Aorta (tissue), 5 donors: ENCODE measurements at places on chromosomes 11 and 22. TPM values are rescaled to one million over a fixed set of nuclear protein-coding genes. Genes with fewer than 3 reads are reported as not detected.

GRCh38 chr11:77135069-77135468, 7.0 kb downstream of the MYO7A start:
- DNase-seq: no peak

DNA sequence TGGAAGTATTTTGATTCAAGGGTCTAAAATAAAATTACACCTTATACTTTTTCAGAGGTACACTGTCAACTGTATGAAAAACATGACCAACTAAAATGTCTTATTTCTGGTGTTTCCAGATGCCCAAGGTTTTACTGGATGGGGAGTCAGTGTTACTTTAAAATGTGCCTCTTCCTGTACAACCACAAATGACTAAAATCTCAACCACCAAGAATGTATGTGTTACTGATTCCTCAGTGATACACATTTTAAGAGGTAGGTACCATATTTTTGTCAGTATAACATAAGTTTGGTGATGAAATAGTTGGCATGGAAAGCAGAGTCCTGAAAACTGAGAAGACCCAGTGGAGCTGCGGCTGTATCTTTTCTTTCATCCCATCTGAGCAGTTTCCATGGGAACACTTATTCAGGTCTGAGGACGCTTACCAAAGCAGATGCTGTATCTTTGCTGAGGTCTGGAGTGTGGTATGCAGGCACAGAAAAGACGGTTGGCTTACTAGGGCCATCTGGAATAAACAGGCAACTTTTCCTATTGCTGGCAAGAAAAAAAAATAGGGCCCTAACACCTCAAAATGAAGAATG, 21.2 kb upstream of the TP53AIP1 start:
- DNase-seq: no peak

GRCh38 chr11:69131644-69132300, 24.0 kb upstream of the SMIM38 start:
- no peak for DNase-seq

GRCh38 chr11:2424811-2425495, 19.4 kb downstream of the TRPM5 start:
- DNase-seq: no peak

DNA sequence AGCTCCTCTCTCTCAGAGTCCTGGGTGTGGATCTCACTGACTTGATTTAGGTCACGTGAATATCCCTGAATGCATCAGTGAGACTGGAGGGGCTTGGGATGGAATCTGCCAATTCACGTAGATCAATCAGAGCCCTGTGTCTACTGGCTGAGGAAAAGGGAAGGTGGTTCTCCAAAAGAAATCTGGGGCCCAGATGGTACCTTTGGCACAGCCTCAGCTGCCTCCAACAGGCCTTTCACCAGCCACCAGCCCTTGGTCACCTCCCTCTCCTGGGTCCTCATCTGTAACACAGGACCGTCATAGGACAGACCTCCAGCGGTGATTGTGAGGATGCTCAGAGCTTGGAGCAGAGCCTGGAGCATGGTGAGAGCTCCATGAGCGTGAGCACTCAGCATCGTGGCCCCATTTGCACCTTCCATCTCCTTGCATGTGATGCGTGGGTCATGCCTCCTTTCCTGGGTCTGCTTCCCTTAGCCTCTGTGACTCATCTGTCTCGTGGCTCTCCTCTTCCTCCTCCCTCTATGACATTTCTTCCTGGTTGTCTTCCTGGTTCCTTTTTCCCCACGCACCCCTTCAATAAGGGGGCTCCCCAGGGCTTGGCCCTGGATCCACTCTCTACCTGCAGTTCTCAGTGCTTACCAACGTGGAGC, 7.5 kb upstream of the MIEF1 start:
- DNase-seq: no peak

- peak; percentile 84 for DNase-seq
Measured at GRCh38 chr11:9264316-9265210, 587 bp downstream of the DENND5A start.

DNA sequence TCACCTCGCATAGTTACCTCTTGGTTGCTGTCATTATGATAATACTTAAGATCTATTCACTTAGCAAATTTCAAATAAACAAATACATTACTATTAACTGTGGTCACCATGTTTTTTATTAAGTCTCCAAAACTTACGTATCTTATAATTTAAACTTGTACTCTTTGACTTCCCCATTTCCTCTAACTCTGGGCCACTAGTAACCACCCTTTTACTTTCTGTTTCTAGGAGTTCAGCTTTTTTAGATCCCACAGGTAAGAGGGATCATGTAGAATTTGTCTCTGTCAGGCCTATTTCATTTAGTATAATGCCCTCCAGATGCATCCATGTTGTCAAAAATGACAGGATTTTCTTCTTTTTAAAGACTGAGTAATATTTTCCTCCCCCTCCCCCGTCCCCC, 212.4 kb upstream of the C11orf87 start:
- no peak for DNase-seq

- DNase-seq: peak; percentile 67
Measured at GRCh38 chr11:44972746-44973435, 22.2 kb upstream of the TP53I11 start.

- DNase-seq: no peak
Measured at GRCh38 chr11:100876815-100877520, 189.9 kb downstream of the ARHGAP42 start.

DNA sequence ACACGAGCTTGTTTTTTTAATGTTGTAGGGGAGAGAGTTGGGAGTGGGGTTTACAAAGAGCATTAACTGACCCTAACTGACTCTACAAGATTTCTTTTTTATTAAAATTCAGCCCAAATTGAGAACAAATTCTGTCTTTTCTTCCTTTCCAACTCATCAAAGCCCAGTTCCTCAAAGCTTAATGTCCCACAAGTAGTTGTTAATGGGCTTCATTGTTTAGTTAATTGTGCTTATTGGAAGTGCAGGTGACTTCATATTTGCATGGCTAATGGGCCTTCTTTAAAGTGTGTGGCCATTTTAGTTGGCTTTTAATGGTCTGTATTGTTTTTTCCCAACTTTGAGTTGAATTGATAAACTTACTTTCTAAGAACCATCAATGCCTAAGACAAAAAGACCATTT, 39.8 kb downstream of the MPPED2 start:
- no peak for DNase-seq

DNA sequence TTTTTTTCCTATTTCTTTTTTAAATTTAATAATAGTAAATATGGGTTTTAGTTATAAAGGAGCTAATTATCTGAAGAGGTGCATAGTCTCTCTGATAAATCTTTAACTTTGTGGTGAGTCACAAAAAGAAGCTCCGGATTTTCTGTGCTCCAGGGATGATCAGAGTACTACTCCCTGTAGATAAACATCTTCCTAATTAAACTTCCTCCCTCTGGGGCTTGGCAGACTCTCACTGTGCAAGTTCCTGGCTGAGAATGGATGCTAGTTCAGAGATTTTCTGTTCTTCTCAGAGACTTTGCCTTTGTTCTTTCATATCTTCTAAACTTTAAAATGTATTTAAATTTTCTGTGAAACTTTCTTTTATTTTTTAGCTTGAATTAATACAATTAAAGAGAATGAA, at the start of gene OR10G7:
Gene OR10G7, minus strand, starts transcription at position 72 of the 400 bp plus-strand sequence. CDS start 2,324 bp downstream, outside the sequence.
- no peak for DNase-seq

DNA sequence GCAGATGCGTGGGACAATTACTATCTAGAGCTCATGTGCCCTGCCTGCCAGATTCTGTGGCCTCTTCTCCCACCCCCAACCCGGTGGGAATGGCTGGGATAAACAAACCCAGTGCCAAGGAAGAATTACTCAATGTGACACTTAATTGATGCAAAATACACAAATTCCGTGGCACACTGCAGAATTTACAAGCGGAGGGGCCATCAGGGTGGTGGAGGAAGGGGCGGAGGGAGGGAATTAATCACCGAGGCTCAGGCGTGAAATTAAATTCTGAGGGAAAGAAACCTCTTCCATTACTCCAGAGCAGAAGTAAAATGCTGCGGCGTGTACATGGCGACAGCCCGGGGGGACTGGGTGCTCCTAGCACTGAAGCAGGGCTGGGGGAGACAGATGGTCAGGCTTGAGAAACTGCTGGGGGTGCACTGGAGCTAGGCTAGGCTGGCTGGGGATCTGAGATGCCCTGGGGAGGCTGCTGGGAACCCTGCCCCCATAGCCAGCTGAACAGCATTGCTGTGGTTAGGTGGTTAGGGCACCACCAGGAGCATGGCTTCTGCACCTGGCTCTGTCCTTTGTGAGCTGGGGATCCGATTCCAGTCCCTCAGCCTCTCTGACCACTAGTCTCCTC, 200.6 kb downstream of the CEP164 start:
- no peak for DNase-seq

GRCh38 chr11:117670443-117670842, 126.6 kb downstream of the DSCAML1 start:
- no peak for DNase-seq

- no peak for DNase-seq
Measured at GRCh38 chr11:7501251-7501650, 12.5 kb upstream of the PPFIBP2 start.

DNA sequence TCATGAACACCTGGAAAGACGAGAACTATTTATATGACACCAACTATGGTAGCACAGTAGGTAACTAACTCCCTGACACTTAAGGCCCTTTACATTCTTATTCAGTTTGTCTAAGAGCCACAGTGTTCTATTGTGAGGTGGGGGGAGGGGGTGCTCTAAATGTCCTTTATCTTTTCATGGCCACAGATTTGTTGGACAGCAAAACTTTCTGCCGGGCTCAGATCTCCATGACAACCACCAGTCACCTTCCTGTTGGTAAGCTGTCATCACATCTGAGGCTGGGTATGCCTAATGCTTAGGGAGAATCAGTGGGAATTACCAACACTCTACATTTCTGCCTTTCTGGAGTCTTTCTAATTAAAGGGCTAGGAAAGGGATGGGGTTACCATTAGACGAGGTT, 30.7 kb downstream of the EHF start:
- no peak for DNase-seq

GRCh38 chr11:1086171-1087102, 11.8 kb downstream of the MUC2 start:
- DNase-seq: peak; percentile 55

DNA sequence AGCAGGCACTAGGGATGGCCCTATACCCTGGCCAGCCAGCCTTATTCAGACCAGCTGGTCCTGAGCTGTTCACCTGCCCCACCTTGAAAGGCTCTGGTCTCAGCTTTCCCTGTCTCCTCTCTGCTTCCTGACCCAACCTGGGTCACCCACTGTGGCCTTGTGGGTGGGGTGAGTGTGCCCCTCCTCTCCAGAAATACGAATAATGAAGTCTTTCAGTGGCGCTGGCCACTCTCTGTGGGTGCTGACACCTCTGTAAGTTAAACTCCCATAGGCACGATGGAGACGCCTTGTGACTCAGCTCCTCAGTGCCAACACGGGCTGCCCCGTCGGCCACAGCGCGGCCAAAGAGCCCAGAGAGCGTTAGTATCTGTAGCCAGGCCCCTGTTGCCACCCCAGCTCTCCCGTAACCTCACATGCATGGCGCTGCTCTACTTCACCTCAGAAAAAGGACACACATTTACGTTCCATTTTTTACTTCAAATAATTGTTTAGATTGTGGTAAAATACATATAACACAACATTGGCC, 74.6 kb upstream of the SEPTIN5 start:
- DNase-seq: peak; percentile 44

DNA sequence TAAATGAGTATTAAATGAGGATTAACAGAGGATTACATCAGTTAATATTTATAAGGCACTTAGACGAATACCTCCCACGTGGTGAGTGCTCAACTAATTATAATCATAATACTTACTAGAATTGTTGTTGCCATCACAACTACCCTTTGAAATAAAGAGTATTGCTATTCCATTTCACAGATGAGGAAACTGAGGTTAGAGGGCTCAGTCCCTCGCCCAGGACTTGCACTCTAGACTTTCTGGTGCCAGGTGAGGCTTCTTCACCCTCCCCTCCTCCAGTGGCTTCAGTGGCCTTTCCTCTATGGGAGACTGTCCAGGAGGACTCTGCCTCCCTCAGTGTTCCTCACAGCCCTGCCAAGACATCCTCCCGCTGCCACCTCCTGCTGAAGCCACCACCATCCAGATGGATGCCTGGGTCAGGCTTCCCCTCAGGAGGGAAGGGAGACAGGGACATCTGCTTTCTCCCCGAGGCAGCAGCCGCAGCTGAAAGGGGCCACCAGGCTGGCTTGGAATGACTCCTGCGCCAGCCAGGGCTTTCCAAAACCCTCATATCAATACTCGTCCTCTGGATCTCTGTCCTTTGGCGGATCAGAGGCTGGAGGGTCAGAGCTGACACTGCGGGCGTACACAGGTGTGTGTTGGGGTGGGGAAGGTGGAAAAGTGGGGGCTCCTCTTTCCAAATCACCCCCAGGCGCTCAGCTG, 580.1 kb downstream of the BUD13 start:
- no peak for DNase-seq

- no peak for DNase-seq
Measured at GRCh38 chr11:77147668-77148321, 19.7 kb downstream of the MYO7A start.

DNA sequence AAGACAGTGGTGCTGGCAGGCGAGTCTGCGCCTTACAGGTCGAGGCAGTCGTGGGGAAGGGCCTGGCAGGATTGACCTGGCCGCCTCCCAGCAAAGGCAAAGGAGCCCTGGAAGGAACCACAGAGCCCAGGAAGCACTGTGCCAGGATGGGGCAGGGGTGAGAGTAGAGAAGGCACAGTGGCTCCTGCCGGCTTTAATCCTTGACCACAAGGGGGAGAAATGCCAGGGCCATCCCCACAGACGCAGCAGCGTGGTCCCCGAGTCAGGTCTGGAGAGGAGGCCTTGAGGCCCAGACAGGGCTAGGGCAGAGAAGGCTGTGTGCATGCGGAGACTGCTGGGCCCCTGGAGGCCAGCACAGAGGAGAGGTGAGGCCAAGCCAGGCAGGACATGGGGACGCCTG, 9.9 kb upstream of the NDUFS8 start:
- no peak for DNase-seq

DNA sequence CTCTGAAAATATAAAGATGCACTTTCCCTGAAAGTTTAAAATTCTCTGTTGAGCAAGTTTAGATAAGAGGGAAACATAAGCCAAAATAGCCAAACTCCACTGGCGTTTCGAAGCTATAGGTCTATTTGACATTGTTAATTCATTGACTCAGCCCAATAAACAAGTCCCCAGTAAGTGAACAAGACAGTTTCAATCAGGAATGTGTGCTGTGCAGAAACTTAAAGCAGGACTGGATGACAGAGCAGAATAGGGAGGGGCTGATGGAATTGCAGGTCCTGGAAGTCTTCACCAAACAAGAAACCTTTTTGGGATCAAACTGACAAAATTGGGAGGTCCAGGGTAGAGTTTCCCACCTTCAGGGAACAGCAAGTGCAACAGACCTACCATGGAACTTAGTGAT, 8.9 kb upstream of the KDM4E start:
- no peak for DNase-seq

DNA sequence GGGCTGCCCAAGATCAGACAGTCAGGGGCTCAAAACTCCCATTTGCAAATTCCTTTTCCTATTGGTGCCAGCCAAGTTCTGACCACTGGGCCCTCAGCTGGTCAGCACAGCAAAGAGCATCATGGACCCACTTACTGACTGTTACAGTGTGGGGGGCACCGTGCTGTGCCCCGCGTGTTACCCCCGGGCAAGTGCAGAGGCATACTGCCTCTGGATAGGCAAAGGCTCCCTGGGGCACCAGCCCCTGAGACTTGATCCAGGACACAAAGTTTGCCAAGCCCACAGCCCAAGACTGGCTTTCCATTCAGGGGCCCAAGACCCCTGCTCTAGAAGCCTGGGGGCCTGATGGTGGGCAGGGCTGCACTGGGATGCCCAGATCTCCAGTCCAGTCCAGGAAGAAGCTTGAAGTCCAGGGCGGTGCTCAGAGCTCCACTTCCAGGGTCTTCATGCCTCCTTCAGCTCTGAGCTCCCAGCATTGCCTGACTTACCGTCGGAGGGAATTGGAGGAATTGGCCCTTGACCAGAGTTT, 6.6 kb downstream of the LRRC32 start:
- DNase-seq: peak; percentile 57

The PANX2 gene
- polyA plus RNA-seq: 1.4 TPM

The H19 gene
- polyA plus RNA-seq: 18.0 TPM

The PEX26 gene
- 14.5 TPM for polyA plus RNA-seq

The SERPING1 gene
- polyA plus RNA-seq: 473 TPM

The LRRC56 gene
- polyA plus RNA-seq: 0.25 TPM

The NOX4 gene
- polyA plus RNA-seq: 46.1 TPM
